Keratinocyte (primary cell): ENCODE measurements at places on chromosomes 4 and X. TPM values are rescaled to one million over a fixed set of nuclear protein-coding genes. Genes with fewer than 3 reads are reported as not detected.

The SPANXD gene
- polyA plus RNA-seq, result not detected in 3 replicates

DNA sequence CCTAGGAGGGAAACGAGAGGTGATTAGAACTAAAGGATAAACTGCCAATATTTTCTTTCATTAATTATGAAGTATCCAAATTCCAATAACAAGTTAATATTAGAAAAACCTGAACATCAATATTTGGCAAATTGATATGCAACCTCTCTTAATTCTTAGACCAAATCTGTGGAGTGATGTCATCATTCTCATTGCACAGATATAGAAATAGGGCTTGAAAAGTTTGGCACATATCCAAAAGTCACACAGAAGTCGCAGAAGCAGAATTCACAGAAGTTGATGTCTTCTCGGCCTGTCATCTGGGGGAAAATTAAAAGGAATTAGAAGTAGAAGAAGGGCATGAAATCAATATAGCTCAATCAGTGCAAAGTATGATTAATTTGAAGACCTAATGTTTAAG is 36.9 kb downstream of the ENPEP start:
- no peak for DNase-seq
- no peaks in the 10 kb centered on the region for H3K27me3 ChIP-seq
- H3K27ac ChIP-seq, result no peak overlapping the region
- H3K4me1 ChIP-seq, result peaks cover 5% of the 10 kb centered on the region
- no peaks in the 10 kb centered on the region for H3K36me3 ChIP-seq

DNA sequence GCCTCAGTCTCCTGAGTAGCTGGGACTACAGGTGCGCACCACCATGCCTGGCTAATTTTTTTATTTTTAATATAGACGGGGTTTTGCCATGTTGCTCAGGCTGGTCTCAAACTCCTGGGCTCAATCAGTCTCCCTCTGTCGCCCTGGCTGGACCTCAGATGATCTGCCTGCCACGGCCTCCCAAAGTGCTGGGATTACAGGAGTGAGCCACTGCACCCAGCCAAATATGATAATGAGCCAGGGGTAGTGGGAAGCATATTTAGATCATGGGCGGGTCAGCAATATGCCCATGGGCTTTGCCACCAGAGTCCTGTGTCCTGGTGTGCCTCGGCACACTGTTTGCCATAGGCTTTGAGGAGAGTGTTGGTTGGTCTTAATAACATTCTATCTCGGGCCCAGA is 71.8 kb downstream of the FAM193A start:
- no peak for DNase-seq
- no peak overlapping the region for H3K27ac ChIP-seq
- peaks cover 3% of the 10 kb centered on the region for H3K4me1 ChIP-seq

- no peaks in the 10 kb centered on the region for H3K36me3 ChIP-seq
- H3K27ac ChIP-seq, result no peak overlapping the region
- H3K4me1 ChIP-seq, result peaks cover 6% of the 10 kb centered on the region
- H3K4me3 ChIP-seq, result no peak overlapping the region
These were observed 23.8 kb downstream of the MSL3 start for GRCh38 chrX:11781734-11782370.

The RASL11B gene
- polyA plus RNA-seq, result 1.1 to 1.7 TPM (median 1.4 TPM) in 3 replicates

- no peak overlapping the region for H3K27ac ChIP-seq
- DNase-seq, result no peak
- H3K4me3 ChIP-seq, result no peak overlapping the region
- no peaks in the 10 kb centered on the region for H3K4me1 ChIP-seq
These were observed 183.4 kb downstream of the KIT start for GRCh38 chr4:54840992-54841768.

- no peak overlapping the region for H3K27ac ChIP-seq
- DNase-seq, result no peak
- no peak overlapping the region for H3K4me3 ChIP-seq
- H3K27me3 ChIP-seq, result peaks cover 3% of the 10 kb centered on the region
- no peaks in the 10 kb centered on the region for H3K4me1 ChIP-seq
These were observed 16.7 kb downstream of the CLRN2 start for GRCh38 chr4:17531538-17532285.

GRCh38 chr4:113452152-113452551 is 309.4 kb downstream of the CAMK2D start:
- no peaks in the 10 kb centered on the region for H3K27me3 ChIP-seq
- no peak for DNase-seq
- no peak overlapping the region for H3K4me3 ChIP-seq
- no peak overlapping the region for H3K27ac ChIP-seq
- H3K4me1 ChIP-seq, result no peaks in the 10 kb centered on the region
- H3K36me3 ChIP-seq, result no peaks in the 10 kb centered on the region

GRCh38 chrX:101260435-101260834 is 30.7 kb downstream of the TAF7L start:
- H3K27me3 ChIP-seq, result peaks cover 8% of the 10 kb centered on the region
- DNase-seq, result no peak
- no peaks in the 10 kb centered on the region for H3K4me1 ChIP-seq
- H3K4me3 ChIP-seq, result no peak overlapping the region
- no peak overlapping the region for H3K27ac ChIP-seq

The TMEM154 gene
- polyA plus RNA-seq, result 41.9 to 106 TPM (median 52.5 TPM) in 3 replicates

- no peaks in the 10 kb centered on the region for H3K4me1 ChIP-seq
- no peak overlapping the region for H3K27ac ChIP-seq
- DNase-seq, result no peak
- H3K36me3 ChIP-seq, result no peaks in the 10 kb centered on the region
These were observed 52.6 kb upstream of the PABPC1L2A start for GRCh38 chrX:73131877-73132276.

- H3K27ac ChIP-seq, result no peak overlapping the region
- no peaks in the 10 kb centered on the region for H3K36me3 ChIP-seq
These were observed 524.2 kb downstream of the FAT4 start for GRCh38 chr4:125838924-125839323.

The CHST7 gene
- polyA plus RNA-seq, result 0.26 to 0.39 TPM (median 0.27 TPM) in 3 replicates

DNA sequence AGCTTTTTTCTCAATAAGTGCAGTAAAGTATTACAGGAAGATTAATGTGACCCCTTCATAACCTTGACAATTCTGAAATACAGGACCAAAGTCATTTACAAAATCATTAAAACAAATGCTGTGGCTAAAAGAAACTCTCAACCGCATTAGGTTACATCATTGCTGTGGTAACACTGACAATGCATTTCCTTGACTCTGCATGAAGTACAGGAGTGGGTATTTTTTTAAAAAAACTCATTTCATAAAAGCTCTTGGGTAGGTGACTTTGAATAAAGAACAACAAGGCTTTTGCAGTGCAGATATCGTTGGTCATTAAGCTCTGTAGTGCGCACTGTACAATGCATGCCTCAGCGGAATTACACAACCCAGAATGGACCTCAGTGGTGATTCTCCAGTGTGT is 23.4 kb upstream of the XK start:
- H3K36me3 ChIP-seq, result no peaks in the 10 kb centered on the region
- H3K4me3 ChIP-seq, result no peak overlapping the region
- H3K27me3 ChIP-seq, result no peaks in the 10 kb centered on the region
- H3K27ac ChIP-seq, result no peak overlapping the region
- DNase-seq, result no peak

The FHIP1A gene
- 13.4 to 16.0 TPM (median 15.1 TPM) in 3 replicates for polyA plus RNA-seq

GRCh38 chr4:85246055-85246454 is 228.9 kb upstream of the ARHGAP24 start:
- H3K36me3 ChIP-seq, result no peaks in the 10 kb centered on the region
- no peak overlapping the region for H3K27ac ChIP-seq

- H3K36me3 ChIP-seq, result no peaks in the 10 kb centered on the region
- H3K4me3 ChIP-seq, result no peak overlapping the region
- H3K4me1 ChIP-seq, result no peaks in the 10 kb centered on the region
- no peaks in the 10 kb centered on the region for H3K27me3 ChIP-seq
These were observed 35.5 kb upstream of the SLC4A4 start for GRCh38 chr4:71303287-71303686.

- no peaks in the 10 kb centered on the region for H3K36me3 ChIP-seq
- no peak overlapping the region for H3K27ac ChIP-seq
- no peak overlapping the region for H3K4me3 ChIP-seq
- no peak for DNase-seq
- no peaks in the 10 kb centered on the region for H3K4me1 ChIP-seq
These were observed 97.1 kb upstream of the ANK2 start for GRCh38 chr4:112952313-112952700.

DNA sequence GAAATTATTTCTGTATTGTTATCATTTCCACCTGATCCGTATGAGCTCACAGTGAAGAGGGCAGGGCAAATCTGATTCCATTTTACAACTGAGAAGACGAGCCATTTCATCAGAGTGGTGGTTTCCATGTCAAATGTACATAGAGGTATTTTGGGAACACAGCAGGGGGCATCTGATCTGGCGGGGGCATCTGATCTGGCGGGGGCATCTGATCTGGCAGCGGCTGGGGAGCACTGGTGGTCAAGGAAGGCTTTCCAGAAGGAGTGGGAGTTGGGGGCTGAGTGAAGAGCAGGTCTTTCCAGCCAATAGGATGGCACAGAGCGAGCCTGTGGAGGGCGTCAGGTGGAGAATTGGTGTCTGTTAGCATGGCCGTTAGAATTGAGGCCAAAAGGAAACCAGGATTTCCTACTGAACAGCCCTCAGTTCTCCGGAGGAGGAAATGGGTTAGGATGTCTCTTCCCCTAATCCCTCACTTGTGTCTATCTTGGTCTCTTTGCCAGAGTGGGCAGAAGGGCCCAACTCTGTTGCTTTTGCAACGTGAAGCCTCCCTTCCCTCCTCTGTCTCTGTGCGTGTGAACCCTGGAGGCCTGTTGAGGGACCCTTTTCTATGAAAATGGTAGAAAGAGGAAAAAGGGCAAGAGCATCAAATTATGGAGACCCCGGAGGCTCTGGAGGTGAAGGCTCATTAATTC is 41.3 kb downstream of the RHOH start:
- no peaks in the 10 kb centered on the region for H3K4me1 ChIP-seq
- H3K27me3 ChIP-seq, result no peaks in the 10 kb centered on the region
- no peaks in the 10 kb centered on the region for H3K36me3 ChIP-seq
- no peak for DNase-seq
- no peak overlapping the region for H3K27ac ChIP-seq
- H3K4me3 ChIP-seq, result no peak overlapping the region

- peaks cover 3% of the 10 kb centered on the region for H3K27me3 ChIP-seq
- no peak overlapping the region for H3K4me3 ChIP-seq
- peaks cover 9% of the 10 kb centered on the region for H3K4me1 ChIP-seq
- no peak for DNase-seq
These were observed 24.2 kb downstream of the MID2 start for GRCh38 chrX:107849747-107850421.

DNA sequence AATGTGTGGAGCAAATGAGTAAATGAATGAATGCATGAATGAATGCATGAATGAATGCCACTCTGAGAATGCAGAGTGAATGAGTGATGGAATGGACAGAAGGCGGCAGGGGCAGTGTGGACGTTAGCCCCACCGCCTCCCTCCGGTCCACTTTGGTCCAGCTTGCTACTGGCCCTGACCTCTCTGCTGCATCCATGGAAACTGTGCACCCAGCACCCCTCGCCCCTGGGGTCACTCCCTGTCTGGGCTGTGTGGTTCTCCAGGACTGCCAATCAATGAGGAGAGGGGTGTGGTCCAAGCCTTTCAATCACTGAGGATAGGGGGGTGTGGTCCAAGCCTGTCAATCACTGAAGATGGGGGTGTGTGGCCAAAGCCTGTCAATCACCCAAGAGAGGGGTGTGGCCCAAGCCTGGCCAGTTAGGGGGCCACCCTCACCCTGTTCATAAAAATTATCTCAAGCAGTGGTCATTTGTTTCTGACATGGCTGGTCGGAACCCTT is 39.2 kb upstream of the ASMTL start:
- DNase-seq, result no peak
- H3K27ac ChIP-seq, result no peak overlapping the region
- no peaks in the 10 kb centered on the region for H3K4me1 ChIP-seq
- no peaks in the 10 kb centered on the region for H3K36me3 ChIP-seq

The PAGE5 gene
- not detected in 3 replicates for polyA plus RNA-seq
